ENCODE measurements at places on chromosomes 6 and 20.
A peak's percentile ranks its signal among the peaks of the same experiment; 100 is the strongest.

GRCh38 chr6:27066381-27066780 lies 181.1 kb upstream of the PRSS16 start:
- no peak for DNase-seq

- no peak for DNase-seq
Measured at GRCh38 chr6:40710626-40711330, 123.6 kb upstream of the LRFN2 start.

DNA sequence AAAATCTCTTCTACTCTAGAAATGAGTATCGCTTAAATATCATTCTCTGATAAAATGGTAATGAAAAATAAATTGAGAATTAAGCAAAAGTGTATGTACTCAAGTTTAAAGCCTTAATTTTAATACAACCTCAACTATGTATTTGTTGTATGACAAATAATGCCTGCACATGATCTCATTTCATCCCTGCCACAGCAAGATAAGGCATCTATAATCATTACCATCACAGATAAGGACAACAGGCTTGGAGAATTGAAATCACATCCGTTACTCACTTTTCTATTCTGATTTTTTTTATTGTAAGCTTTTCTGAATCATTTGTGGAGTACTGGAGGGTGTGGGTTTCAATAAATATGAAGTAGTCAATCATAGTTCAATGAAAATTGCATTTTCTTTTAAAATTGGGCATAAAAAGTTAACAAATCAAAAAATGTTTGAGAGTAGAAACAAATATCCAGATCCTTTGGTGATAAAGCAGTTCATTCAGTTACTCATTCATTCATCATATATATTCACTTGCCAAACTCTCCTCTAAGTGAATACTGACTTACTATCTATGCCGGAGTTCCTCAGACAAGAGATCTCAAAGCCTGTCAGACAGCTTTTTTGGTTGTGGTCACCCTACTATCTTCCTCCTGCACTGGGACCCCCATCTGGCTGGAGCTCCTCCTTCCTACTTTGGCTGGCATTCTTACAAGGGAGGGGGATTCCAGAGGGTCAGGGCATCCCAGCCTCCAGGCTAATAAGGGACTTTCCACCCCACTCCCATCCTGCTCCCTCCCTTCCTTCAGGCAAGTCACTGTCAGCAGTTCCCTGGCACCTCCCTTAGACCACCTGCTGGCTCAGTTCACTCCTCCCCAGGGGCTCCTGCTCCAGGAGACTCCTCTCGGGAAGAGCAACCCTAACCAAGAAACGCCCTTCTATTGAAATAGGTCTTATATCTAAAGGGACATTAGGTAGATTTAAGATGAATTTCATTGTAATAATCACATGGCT lies 118.6 kb downstream of the OGFRL1 start:
- DNase-seq: peak; percentile 12

DNA sequence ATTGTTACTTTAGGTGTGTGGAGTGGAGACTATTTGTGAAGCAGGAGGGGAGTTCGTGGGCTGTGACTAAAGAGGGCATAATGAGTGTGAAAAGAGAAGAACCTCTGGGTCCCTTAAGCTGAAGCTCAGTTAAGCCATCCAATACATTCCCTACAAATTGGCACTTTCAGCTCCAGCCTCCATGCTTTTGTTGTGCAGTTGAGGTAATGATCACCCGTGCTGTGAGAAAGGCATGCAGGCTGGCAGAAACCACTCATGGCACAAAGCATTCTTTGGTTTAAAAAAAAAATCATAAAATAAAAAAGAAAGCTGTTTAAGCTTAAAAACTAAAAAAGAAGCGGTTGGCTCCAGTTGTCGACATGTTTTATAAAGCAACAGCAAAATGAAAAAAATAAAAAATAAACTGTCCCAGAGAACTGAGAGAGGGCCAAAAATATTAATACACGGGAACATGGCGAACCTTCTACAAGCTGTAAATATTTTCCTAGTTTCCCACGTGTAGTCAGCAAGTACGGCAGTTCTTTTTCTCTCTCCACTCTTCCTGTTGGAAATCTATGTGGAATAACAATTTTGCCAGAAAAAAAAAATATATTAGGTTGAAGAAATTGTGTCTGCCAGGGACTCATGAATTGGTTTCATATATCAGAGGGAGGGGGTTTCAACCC lies 82.2 kb downstream of the ANKRD60 start:
- no peak for DNase-seq

GRCh38 chr6:169794317-169795055 lies 43.1 kb downstream of the ERMARD start:
- no peak for DNase-seq

- no peak for DNase-seq
Measured at GRCh38 chr6:150201285-150201684, 58.4 kb downstream of the PPP1R14C start.

DNA sequence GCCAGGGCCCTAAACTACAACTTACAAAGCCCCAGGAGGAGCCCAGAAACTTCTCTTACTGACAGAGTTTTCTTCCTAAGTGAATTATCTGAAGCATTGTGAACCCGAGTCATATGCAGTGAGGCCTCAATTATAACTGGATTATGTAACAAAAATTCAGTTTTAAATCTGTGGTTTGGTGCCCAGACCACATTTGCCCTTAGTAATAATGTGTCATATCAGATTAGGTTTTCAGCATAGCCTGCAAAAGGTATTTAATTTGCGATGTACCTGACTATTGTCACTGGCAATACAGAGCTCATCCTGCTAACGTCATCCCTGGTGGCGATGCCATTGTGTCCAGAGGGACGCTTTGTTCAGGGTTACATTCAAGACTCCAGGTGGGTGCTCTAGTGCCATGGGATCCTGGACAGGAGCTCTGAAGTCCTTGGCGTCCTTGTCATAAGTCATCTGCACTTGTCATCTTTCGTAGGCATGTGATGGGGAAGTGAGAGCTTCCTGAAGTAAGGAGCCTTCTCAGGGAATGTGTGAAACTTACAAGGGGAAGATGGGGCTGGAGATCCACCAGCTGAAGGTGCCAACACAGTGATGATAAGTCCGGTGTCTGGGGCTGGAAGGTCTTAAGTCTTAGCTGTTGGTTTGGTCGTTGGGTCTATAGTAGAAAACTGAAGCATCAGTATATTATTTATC lies 65.1 kb downstream of the HIVEP1 start:
- no peak for DNase-seq

DNA sequence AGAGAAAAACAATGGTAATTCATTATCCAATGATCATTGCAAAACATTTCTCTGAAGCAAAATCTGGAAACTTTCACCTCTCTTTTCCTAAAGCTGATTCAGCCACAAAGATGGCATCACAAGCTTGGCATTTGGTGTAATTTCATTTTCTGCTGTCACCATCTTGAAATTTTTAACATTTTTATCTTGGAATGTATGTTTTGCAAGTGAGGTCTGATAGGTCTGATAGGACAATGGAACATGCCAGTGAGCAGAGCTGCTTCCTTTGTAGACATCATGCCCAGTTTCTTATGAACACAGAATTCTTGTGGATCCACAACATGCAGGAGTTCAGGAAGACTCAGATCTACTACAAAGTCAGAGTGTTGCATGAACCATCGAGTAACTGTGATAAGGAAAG lies 969.6 kb downstream of the EYS start:
- no peak for DNase-seq

- no peak for DNase-seq
Measured at GRCh38 chr6:89970609-89971337, 76.5 kb downstream of the GJA10 start.

DNA sequence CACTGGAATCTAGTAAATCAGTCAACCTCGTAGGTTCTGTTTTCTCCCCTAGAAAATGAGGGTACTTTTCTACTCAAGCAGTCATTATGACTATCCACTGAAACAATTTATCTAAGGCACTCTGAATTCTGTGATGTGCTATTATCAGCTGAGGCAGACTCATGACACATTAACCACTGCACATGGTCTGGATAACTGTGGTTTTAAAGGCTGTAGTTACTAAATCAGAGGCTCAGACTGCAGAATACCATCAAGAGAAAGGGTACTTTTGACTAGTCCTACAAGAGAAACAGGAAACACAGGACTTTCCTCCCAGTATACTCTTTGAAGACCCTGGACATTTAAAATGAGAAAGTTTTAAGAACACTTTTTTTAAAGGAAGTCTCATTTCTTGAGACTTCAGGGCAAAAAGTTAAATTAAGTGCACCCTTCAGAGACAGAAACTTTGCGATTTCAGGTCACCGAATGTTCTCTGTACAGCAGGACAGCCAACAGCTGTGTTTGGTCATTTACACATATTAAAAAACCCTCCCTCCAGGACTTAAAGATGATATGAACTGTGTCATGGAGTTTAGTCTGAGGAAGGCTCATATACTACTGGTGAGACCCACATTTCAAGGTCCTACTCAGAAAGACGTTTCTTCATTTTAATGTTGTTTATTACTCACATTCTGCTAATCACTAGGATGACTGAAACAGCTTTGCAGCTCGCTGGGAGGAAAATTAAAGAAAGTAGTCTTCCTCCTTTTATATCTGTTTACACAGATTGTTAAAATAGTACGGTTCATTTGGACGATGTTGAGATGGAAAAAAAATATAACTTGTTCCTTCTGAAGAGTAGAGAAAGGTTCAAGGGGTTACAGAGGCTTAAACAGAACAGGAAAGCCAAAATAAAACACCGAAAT lies 19.9 kb downstream of the ATXN1 start:
- peak; percentile 39 for DNase-seq

DNA sequence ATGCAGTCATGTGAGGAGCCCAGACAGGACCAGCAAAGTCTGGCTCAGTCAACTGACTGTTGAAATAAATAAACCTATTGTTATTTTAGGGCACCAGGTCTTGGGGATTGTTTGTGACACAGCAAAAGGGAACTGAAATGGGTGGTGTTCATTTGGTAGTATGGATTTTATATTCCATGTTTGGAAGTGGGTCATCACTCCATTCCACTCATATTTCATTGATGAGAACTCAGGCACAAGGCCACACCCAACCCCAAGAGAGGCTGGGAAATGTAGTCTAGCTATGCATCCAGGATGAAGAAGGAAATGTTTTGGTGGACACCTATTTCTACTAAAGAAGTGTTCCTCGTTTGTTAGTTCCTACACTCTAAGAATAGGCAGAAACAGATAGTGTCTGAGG lies 64.9 kb upstream of the BTBD3 start:
- peak; percentile 29 for DNase-seq

DNA sequence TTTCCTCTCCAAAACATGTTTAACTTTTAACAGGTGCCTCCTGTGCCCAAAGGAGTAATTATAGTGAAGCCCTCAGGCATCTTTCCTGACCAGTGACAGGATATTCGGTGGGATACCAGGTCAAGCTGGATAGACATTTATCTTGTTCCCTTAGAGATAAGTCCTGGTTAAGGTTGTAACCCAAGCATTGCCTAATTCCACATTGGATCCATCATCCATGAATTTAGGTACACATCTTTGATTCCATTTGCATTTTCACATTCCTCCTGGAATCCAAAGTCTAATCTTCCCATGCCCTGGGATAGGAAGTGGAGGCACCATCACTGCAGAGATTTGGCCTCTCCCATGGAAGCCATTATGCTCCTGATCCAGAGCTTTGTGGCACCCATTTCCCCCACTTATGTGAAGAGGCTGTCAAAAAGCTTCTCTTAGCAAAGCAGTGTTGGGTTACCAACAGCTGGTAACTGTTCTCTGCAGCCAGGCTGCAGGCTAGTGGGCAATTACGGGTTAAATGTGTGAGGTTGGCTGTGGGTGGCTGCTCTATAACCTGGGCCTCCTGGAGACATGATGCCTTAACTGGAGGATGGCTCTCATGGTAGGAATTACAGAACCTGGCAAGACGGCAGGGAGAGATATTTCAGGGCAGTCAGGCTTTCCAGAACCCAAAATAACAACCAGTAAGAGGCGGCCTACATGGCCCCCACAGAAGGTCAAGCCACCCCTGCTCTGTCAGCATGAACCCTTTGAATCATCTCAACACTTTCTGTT lies 96.9 kb upstream of the VGLL2 start:
- DNase-seq: no peak

DNA sequence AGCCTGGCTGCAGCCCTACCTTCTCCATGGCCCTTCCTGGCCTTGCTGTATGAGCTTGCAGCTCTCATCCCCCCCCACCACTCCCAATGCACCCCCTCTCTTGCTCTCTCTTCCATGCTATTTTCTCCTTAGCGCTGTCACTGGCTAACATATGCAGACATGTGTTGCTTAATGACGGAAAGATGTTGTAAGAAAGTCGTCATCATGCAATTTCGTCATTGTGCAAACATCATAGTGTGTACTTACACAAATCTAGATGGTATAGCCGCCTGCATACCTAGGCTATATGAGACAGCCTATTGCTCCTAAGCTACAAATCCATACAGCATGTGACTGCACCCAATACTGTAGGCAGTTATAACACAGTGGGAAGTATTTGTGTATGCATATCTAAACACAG lies 27.0 kb downstream of the ANGPT4 start:
- no peak for DNase-seq

- DNase-seq: no peak
Measured at GRCh38 chr20:3218307-3218988, 9.2 kb downstream of the ITPA start.

DNA sequence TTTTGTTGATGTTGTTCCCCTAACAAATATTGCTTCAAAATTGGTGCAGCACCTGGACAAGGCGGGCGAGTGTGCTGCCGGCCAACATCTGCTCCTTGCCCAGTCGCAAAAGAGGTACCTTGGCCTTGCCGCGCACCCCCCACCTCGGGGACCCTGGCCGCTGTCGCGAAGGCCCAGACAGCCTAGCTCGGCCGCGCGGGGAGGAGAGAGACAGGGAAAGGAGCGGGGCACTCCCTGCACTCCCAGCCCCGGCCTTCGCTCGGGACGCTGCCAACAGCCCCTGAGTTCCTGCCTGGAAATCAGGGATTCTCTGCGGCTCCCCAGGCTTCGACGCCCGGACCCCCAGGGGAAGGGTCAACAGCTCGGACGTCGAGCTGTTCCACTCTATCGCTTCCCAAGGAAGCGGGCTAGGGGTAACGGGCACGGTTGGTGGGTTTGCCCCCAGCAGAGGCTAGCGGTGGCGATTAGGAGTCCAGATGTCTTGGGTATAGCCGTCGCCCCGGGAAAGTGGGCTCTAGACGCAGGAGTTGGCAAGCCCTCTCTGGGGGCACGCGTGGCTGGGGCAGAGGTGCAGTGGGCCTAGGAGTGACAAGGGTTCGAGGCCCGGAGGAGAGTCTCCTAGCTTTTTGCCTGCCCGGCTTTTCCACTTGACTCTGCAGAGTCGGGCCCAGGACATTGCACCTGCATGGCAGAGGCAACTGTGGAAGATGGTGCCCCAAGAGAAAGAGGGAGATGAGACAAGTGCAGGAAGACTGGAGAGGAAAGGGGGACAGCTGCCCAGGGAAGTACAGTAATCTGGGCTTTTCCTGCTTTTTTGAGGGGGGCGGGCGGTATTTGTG lies 8.2 kb downstream of the POU3F2 start:
- no peak for DNase-seq

- DNase-seq: no peak
Measured at GRCh38 chr6:96844530-96844929, 7.3 kb upstream of the GPR63 start.

DNA sequence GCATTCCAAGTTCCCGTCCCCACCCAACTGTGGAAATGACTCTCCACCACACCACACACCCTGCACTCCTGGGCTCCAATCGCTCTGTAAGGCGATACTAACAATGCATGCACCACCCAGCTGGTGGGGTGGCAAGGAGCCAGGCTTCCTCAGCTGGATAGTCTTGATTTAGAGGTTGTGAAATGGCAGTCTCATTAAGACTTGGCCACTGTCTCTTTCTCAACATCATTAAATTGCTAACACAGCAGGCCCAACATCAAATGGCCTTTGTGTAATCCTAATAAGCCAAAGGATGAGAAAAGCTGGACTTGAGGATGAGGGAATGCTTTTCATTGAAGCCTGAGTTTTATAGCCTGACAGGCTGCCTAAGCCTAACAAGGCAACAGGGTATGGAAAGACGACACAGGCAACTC lies 223.7 kb downstream of the GMDS start:
- no peak for DNase-seq

GRCh38 chr6:112183271-112183671 lies 71.1 kb downstream of the LAMA4 start:
- DNase-seq: no peak

Measured in H54 (cell line).